ENCODE measurements at places on chromosomes 7 and 10.

DNA sequence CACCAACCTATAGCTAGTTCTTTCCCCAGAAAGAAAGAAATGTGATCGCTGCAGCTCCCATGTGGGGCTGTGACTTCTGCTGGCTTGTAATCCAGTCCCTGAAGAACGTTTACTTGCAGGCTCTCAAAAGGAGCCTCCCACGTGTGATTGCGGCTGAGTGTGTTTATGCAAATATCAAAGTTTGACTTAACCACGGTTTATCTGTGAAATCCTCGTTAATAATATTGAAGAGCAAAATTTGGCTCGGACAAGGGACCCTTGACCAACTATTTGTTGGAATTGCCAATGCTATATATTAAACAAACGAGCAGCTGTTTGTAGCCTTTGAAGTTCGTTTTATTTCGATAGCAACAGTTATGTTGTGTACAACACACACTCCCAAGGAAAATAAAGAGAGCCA is 470.1 kb upstream of the NRP1 start:
- DNase-seq, result no peak

DNA sequence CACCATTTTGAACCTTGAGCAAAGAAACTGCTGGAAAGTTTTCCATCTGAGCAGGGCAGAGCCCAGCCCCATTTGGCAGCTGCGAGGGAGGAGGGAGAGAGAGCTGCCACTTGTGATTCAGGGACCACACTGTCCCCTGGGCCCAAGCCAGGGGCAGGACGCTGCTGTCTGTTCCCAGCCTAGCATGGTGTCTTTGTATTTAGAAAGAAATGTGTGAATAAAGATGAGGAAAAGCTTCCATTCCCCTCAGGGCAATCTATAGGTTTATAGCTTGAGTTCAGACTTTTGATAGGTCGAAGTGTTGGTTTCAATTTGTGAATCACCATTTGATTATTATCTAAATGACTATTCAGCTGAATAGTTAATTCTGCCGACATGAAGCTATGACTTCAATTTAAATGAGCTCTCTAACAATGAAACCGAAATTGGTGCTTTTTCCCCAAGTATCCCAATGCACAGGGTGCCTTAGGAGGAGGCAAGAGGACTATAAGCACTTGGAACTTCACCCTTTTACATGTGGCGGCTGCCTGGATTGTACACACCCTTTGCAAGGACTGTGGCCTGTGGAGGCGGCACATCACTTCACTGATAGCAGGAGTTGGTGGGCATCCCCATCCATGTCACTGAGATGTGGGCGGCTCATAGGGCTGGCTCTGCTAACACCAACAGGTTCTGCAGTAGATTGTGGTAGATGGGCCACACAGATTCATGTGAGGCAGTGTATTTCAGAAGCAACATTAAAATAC is 223.5 kb downstream of the CCDC3 start:
- DNase-seq, result no peak

DNA sequence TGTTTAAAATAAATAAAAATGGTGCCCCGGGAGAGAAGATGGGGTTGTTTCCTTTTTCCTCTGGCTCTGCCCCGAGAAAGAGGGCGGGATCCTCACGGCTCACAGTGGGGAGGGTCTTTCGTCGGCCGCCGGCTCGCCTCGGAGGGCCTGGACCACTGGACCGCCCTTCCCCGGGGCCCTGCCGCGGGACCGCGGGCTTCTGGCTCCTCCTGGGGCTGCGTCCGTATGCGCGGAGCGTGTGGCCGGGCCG is 3.5 kb upstream of the IGF2BP3 start:
- no peak for DNase-seq

GRCh38 chr7:92612501-92612900 is 22.3 kb upstream of the FAM133B start:
- no peak for DNase-seq

DNA sequence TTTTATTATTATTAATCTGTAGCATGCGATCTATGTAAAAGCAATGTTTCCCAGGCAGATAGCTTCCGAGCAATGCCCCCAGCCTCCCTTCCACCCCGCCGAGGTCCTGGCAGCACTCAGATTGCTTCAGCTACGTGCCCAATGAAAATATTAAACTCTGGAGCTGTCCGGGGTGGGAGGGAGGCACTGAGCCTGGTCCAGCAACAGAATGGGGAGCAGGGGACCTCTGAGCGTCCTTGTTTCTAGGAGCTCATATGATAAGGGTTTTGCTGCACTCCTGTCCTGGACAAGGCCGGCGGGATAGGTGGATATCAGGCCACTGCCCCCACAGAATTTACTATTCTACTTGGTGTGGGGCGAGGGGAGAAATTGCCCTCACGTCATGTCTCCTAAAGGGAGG is 44.5 kb upstream of the CDK1 start:
- DNase-seq, result no peak

- no peak for DNase-seq
Measured at GRCh38 chr7:27031289-27032172, 64.3 kb downstream of the HOXA1 start.

GRCh38 chr10:132138596-132138995 is 48.2 kb upstream of the DPYSL4 start:
- no peak for DNase-seq

- DNase-seq, result no peak
Measured at GRCh38 chr7:15920953-15921352, 234.5 kb upstream of the MEOX2 start.

DNA sequence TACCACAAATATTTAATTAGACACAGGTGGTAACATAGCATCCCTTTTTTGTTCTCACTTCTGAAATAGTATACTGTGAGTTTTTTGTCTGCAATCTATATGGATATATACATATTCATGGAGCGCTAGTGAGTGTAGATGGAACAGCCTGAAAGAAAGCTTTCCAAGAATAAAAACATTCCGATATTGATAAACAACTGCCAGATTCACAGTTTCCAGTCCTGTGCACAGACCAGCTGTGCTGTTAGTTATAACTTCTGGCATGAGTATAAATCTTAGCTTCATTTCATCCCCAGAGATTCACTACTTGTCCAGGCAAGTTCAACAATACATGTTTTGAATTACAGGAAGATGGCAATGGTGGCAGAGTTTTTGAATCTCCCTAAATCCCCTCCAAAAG is 467.1 kb upstream of the STEAP1 start:
- no peak for DNase-seq

DNA sequence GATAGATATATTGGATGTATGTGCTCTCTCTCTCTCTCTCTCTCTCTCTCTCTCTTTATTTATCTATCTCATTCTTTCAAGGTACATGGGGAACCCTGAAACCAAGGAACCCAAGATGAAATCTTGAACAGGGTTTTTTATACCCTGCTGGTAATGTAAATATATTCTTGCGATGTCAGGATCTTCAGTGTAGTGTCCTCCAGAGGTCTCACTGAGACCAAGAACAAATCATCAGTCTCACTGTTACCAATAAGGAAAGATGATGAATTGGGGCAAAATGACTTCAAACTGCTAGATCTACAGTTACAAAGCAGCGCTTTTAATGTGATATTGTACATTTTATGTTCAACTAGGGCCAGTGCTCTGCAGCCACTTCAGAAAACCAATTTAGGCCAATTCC is 423.5 kb downstream of the ANKRD7 start:
- DNase-seq, result no peak

DNA sequence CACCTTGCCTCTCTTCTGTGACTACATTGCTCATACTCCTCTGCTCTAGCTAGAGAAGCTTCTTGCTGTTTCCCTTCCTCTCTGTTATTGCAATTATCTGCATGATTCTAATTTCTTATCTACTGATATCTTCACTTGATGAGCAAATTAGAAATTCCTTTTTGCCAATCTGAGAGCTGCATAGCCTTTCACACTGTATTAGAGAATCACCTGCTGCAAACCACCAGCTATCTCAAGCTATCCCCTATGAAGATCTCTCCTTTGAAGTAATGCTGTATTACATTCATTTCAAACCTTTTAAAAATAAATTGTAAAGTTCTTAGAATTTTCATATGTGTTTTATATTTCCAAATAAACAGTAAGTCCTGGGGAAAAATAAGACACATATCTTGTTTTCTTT is 89.0 kb upstream of the ZNF804B start:
- no peak for DNase-seq

DNA sequence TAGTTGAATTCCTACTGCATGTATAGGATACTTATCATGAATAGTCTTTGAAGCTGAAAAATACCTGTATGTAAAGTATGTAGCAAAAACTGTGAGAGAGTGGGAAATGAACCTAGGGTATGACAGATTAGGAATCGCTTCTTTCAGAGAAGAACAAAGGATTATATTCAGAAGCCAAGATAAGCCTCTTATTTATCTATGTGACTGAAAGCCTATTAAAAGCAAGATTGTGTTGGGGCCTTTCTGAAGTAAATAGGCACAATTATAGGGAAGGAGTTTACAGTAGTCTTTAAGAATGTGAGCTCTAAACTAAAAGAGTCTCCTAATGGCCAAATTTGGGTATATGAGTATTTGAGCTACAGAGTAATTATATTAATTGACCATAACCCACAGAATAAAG is 102.1 kb downstream of the MTERF1 start:
- DNase-seq, result no peak

GRCh38 chr10:16904049-16904448 is 86.8 kb upstream of the RSU1 start:
- no peak for DNase-seq

DNA sequence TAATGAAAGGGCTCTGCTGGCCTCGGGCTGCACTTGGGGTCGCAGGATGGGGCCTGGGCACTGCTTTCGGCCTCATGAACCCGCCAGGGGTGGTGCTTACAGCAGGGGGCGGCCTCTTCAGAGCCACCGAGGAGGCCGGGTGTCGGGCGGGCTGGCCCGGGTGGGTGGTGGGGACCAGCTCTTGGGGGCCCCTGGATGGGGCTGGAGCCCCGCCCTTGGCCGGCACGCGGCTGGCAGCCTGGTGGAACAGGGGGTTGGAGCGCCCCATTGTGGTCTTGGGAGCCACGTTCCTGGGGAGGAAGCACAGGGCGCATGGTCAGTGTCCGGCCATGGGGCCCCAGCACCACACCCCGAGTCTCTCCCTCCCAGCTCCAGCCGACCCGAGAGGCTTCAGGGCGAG is 8.8 kb downstream of the ADAM8 start:
- no peak for DNase-seq

DNA sequence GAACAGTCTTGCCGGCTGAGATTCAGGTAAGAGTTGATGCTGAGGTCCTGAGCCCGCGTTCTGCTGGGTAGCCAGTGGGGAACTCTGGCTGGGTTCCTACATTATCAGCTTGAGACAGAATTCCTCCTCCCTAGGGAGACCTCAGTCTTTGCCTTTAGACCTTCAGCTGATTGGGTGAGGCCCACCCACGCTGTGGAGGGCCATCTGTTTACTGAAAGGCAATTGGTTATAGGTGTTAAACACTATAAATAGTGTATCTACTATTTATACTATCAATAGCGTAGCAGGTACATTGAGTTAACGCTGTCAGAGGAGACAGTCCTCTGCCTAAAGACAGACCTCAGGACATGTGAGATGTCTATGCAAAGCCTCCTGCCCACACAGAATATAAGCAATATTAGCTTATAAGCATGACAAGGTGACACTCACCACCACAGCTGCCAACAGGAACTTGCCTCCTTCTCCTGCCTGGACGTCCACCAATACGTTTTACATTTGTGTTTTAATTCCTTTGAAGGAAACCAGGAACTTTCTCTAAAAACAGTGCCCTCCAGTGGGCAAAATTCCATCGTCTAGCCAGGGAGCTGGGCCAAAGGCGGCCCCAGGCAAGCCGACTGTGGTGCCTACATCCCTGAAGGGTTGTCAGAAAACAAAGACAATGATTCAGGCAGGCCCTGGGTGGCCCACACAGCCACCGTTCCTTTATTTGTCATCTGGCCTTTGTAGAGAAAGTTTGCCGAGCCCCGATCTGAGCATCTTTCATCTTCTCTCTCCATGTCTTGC is 58.8 kb downstream of the INSIG1 start:
- DNase-seq, result no peak

DNA sequence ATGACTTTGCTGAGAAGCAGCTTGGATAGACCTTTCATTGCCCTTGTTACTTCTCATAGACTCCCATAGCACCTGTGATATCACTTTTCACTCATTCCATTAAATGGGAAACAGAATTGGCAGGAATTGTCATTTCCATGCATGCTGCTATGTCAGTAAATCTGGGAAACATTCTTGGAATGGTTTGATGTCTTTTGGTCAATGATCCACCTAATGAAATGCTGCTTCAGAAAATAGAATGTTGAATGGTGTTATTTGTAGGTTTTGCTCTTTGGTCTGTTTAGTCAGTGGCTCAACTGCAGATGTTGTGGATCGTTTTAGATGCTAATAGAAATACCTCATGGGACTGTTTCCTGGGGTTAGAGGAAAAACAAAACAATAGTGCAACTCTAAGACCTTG is 127.8 kb downstream of the PLPP4 start:
- no peak for DNase-seq

- no peak for DNase-seq
Measured at GRCh38 chr7:3272691-3273141, 28.3 kb upstream of the SDK1 start.

GRCh38 chr10:91604553-91605534 is 28.0 kb downstream of the PPP1R3C start:
- DNase-seq, result no peak

DNA sequence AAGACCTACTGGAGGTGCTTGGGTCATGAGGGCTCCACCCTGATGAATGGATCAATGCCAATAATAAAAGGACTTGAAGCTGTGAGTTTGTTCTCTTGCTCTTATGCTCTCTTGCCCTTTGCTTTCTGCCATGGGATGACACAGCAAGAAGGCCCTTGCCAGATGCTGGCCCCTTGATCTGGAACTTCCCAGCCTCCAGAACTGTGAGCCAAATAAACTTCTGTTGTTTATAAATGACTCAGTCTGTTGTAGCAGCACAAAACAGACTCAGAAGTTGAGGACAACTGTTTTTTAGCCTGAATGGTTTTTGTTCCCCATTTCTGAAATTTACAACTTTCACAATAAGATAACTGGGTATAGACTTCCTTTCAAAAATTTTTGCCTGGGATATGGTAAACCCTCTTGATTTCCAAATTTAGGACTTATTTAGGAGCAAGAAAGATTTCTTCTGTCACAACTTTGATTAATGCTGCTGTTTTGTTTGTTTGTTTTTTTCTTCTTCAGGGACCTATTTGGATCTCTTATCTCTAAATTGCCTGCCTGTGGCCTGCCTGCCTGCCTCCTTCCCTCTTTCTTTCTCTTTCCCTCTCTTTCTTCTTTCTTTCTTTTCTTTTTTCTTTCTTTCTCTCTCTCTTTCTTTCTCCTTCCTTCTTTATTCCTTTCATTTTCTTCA is 12.1 kb downstream of the ENTPD1 start:
- DNase-seq, result no peak

- no peak for DNase-seq
Measured at GRCh38 chr10:123583639-123584418, 82.3 kb upstream of the GPR26 start.

Measured in hematopoietic multipotent progenitor cell treated with erythropoietin and hydrocortisone succinate and interleukin-3 and kit ligand, for 17 days (in vitro differentiated cells).